NCI-H524 (cell line): ENCODE measurements at places on chromosomes 1 and 21.

- peak; percentile 18 for DNase-seq
Measured at GRCh38 chr1:233664253-233664652, 50.3 kb downstream of the KCNK1 start.

GRCh38 chr1:56672579-56672978, 27.5 kb downstream of the PRKAA2 start:
- no peak for DNase-seq

GRCh38 chr1:223853748-223854147, 8.0 kb upstream of the TP53BP2 start:
- no peak for DNase-seq

GRCh38 chr21:26806801-26807295, 38.4 kb downstream of the ADAMTS1 start:
- no peak for DNase-seq
